ENCODE measurements at places on chromosomes 1 and 21.

DNA sequence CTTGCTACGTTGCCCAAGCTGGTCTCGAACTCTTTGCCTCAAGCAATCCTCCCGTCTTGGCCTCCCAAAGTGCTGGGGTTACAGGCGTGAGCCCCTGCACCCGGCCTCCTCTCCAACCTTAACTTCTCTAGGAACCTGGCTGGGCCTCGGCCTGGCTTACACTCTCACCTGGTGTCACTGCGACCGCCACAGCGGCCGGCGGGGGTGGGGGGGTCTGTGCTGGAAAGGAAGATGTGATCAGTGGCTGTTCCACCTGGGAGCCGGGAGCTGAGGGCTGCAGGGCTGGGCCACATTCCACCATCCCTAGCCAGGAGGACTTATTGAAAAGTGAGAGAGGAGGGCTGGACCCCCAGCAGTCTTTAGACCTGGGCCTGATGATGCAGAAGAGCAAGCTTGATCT, 48.6 kb downstream of the HSPG2 start:
- no peak for DNase-seq

- no peak for DNase-seq
Observed at GRCh38 chr1:35369922-35370671, 101.6 kb downstream of the ZMYM4 start.

GRCh38 chr1:10685196-10685807, 111.1 kb downstream of the CASZ1 start:
- DNase-seq = no peak

DNA sequence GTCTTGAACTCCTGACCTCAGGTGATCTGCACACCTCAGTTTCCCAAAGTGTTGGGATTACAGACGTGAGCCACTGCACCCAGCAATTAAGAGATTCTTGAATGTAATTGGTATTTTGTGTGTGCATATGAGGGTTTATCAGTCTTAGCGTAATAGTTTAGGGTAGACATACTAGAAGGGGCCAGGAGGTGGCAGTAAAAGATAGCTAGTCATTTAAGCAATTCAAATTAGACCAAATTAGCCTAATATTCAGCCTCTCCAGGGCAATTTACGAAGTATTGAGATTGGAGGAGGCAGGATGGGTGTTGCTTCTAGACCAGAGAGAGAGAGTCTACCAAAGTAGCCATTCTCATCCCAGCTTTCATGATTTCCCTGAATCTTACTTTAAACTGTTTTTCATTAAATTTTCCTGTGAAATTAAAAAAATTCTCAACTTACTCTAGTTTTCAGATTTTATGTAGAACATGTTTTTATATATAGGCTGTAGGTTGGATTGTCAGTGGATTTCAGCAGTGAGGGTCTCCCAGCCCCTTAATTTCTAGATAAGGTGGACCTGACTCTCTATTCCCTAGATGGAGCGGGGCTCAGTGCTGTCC, 119.7 kb downstream of the HHAT start:
- no peak for DNase-seq

- DNase-seq = no peak
Observed at GRCh38 chr1:192201303-192201702, 43.0 kb downstream of the RGS18 start.

DNA sequence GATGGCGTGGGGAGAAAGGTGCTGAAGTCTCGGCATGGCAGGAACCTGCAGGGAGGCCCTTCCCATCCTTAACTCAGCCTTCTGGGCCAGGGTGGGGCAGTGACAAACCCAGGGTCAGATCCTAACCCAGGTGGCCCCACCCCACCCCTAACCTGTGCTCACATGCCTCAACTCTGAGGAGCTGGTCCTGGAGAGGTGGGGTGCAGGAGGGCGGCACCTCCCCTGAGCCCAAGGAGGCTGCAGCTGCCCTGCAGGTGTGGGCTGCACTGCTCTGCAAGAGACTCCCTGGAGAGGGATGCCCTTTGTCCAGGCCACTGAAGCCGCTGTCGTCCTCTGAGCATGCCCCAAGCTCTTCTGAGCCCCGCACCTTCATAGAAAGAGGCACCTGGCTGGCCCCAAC, 15.2 kb upstream of the ADAMTSL4 start:
- DNase-seq = no peak

DNA sequence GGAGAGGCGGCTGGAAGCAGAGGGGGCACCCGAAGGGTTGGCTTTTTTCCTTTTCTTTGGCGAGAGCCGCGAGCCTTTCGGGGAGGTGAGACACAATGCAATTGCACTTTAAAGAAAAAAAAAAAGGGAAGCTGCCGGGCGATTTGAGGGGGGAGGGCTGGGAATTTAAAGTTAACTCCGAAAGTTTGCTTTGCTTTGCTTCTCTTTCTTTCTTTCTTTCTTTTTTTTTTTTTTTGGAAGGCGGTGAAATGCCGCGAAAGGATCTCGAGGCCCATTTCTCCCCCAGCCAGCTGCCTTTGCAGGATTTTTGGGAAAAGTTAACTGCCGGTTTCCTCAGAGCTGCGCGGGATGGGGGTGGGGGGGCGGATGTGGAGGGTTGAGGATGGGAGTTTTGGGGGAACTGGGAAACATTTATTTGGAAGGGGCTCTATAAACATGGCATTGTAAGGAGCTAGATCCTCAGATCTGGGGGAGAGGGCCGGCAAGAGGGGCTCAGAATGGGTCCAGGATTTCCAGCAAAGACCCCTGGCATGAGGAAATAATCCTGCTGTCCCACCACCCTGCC, 997 bp downstream of the ZNF362 start:
- DNase-seq = no peak

GRCh38 chr21:18722193-18722592, 318.6 kb upstream of the TMPRSS15 start:
- no peak for DNase-seq

DNA sequence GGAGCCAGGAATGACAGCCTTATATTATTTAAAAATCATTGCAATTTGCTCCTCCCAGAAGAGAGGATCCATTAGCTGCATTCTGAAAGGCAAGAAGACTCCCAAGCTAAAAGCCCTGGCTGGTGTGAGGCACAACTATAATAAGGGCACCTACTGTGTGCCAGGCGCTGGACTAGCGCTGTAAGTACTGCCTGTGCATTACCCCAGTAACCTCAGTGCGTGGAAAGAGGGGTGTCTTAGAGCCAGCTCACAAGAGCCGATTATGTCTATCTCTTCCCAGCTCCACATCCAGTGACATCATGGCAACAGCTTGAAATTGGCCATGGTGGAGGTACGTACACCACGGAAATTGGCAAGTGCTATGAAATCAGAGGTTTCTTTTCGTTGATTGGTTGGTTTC, 141.7 kb upstream of the IRF2BP2 start:
- DNase-seq = no peak

- no peak for DNase-seq
Observed at GRCh38 chr1:5970610-5971273, 21.5 kb downstream of the NPHP4 start.

DNA sequence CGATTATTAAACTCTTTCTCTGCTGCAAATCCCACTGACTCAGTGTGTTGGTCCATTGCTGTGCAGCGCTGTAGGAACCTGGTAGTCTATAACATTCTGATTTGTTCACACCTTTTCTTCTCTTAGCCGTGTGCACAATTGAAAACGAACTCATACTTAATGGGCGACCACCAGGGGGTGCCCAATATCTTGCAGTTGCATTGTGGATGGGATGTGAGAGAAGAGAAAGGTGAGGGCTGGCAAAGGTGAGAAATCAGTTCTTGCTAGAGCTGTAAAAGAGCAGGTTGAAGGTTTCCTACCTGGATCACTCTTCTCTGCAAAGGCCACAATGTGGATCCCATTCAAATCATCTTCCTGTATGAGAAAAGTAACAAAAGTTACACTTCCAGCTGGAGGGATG, 51.0 kb downstream of the CASQ2 start:
- peak; percentile 56 for DNase-seq

GRCh38 chr1:943545-944340, 15.3 kb downstream of the NOC2L start:
- DNase-seq = no peak

DNA sequence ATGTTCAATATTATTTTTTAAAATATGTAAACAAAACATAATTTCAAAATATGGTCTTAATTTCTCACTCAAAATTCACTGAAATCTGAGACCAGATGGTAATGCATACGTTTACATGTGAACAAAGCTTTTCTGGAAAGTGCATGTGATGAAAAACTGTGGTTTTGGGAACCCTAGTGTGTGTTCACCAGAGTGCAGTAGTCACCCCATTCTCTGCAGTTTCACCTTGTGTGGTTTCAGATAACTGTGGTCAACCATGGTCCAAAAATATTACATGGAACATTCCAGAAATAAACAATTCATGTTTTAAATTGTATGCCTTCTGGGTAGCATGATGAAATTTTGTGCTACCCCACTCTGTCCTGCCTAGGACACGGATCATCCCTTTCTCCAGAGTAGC, 2021.9 kb downstream of the MRPL39 start:
- no peak for DNase-seq

GRCh38 chr1:98420376-98421084, 241.0 kb upstream of the SNX7 start:
- no peak for DNase-seq

DNA sequence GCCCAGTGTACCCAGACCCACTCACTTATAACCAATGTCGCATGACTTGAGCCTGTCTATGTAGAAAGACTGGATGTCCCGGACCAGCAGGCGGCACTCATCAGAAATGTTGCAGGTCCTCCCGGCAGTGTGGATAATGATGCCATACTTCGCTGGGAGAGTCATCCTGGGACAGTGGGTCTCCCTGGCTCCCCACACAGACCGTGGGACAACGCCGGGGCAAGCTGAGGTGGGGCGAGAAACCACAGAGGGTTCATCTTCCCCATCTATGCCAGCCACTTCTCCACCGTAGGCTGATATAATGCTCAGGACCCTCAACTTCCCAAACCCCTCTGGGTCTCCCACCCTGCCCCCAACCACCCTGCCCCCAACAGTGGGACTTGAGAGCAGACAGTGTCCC, 8.3 kb downstream of the PGLYRP4 start:
- DNase-seq = no peak

Measured in hematopoietic multipotent progenitor cell (in vitro differentiated cells).